Common myeloid progenitor, CD34-positive (primary cell): ENCODE measurements at places on chromosomes 13 and 19.
A peak's percentile ranks its signal among the peaks of the same experiment; 100 is the strongest.

DNA sequence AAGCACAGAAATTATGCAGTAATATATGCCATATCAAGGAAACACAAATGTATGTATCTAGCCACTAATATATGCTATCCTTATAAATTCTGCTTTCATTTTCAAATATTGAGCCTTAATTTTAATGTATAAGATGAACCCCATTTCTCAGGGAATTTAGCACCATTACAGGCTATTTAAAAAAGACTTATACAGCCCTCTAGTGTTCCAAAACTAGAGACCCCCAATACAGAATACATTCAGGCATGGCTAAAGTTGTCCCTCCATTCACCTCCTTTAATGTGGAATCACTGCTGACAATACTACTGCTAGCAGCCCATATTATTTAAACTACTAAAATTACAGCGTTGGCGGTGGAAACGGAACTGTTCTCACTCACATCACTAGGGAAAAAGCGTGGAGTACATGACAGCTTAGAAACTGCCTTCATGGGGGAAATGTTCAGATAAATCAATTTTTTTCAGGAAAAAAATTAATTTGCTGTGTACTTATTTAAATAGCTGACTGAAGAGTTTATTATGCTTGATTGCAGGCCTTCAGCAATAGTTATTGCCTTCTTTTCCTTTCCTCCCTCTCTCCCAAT, 541.0 kb downstream of the PCDH9 start:
- peak; percentile 14 for DNase-seq

GRCh38 chr19:52692431-52693008, 42.3 kb downstream of the ZNF611 start:
- no peak for DNase-seq

GRCh38 chr13:106145997-106146864, 389.2 kb downstream of the EFNB2 start:
- no peak for DNase-seq

DNA sequence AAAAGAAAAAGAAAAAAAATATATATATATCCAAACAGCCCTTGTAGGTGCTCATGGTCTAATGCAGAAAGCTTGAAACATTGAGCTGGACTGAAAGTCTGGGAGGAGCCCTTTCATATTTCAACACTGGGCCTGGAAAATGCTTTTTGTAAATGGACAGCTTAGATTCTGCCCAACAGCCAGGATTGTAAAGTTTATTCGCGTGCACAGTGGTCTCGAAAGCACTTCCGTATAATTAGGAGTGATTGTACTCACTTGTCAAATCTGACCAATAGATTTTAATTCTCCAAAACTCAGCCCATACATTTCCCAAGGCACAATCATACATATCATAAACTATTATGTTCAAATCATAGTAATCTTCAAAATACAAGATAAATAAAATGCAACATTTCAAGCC, 260.1 kb downstream of the COL4A1 start:
- peak; percentile 22 for DNase-seq
